ENCODE measurements at places on chromosomes 6 and 20.

- DNase-seq: no peak
Measured at GRCh38 chr20:37907677-37908401, 4.9 kb downstream of the VSTM2L start.

- no peak for DNase-seq
Measured at GRCh38 chr6:97174471-97174870, 108.5 kb downstream of the MMS22L start.

GRCh38 chr6:107590378-107590777, 100.5 kb downstream of the SOBP start:
- no peak for DNase-seq

- DNase-seq: no peak
Measured at GRCh38 chr20:19828232-19828631, 70.2 kb downstream of the RIN2 start.

GRCh38 chr6:42229506-42230119, 12.0 kb upstream of the MRPS10 start:
- no peak for DNase-seq

DNA sequence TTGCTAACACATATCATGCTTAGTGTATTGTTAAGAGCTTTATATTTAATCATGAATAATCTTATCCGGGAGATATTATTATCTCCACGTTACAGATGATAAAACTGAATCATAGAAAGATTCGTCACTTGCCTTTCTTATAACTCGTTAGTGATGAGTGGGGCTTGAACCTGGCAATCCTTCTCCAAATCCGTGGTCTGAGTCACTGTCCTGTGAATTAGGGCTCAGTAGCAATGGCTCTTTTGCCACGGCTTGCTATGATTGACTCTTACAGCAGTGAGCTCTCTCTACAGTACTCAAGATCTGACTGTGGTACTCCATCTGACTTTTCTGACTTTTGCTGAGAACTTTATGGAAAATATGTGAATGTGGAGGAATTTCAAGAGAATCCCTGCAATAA, 246.9 kb downstream of the PACRG start:
- no peak for DNase-seq
